ENCODE measurements at places on chromosomes 11 and 22.

- no peak for DNase-seq
Measured at GRCh38 chr22:20316844-20317401, 2.9 kb downstream of the DGCR6L start.

DNA sequence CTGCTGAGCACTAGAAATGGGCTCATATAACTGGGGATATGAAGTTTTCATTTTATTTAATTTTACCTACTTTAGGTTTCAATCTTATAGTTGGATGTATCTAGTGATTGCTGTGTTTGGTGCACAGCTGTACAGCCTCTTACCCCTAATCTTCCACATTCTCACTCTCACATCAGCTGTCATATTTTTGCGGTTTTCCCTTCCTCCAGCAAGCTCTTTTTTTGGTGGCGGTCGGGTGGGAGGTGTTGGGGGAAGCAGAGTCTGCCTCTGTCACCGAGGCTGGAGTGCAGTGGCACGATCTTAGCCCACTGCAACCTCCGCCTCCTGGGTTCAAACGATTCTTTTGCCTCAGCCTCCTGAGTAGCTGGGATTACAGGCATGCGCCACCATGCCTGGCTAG lies 445.1 kb upstream of the ISX start:
- DNase-seq, result no peak

- no peak for DNase-seq
Measured at GRCh38 chr11:58179648-58180047, 9.2 kb upstream of the OR9Q2 start.

DNA sequence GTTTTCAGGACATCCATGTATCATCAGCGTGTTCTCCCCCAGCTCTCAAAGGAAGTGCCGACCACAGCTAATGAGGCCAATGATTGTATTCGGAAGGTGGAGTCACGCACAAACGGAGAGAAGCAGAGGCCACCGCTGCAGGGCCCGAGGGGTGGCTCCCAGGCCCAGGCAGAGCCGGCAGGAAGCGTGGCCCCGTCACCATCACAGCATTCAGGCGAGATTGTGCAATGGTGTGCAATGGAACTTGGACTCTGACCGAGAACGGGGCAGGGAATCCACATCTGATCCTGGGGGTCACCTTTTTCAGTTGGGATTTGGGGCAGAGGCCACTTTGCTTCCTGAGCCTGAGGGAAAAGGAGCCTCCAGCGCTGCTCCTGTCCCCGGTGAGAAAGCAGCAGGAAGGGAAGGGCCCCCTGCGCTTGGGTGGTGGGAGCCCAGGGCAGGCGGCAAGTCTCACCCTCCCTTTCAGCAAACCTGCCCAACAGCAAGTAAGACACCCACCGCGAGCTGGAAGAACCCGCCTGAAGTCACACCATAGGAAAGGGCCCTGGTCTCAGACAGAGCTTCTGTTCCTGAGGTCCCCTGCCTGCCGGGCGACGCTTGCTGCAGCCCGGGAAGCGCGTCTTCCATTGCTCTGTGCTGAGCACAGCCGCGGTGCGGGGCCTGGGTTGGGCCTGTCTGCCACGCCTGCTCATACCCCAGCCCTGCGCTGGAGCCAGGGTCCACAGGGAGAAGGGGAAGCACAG lies 1430.7 kb downstream of the BRD1 start:
- no peak for DNase-seq

- DNase-seq, result no peak
Measured at GRCh38 chr22:46500201-46500600, 37.2 kb downstream of the CELSR1 start.

DNA sequence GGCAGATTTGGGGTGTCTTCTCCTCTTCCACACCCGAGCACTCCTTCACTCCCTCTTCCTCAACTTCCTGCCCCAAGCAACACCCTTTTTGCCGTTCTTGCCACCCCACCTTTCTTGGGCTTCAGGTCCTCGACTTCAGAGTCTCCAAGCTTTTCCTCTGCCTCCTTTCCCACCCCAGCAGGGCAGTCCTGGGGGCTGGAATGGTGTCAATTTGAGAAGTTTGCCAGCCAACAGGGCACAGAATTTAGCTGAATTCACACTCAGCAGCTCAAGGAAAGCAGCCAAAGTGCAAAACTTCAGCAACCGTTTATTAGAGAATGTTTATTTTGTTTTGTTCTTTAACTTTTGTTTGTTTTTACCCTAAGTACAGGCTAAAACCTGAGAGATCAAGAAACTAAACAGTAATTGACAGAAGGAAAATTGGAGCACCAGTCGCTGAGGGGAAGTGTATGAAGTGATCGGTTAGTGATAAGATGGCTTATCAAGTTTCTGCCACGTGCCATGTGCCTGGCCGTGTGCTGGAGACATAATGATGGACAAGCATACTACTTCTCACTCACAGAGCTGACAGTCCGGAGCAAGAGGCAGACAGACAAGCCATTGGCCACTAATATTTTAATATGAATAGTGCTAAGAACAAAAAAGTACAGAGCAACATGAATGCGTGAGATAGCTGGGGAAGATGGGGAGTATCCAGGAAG lies 44.4 kb downstream of the AHNAK start:
- DNase-seq, result no peak

GRCh38 chr11:111963931-111964340 lies 26.8 kb downstream of the DIXDC1 start:
- no peak for DNase-seq

- no peak for DNase-seq
Measured at GRCh38 chr11:126494831-126495230, 139.3 kb downstream of the ST3GAL4 start.

GRCh38 chr11:92861634-92862033 lies 107.8 kb upstream of the MTNR1B start:
- DNase-seq, result no peak

DNA sequence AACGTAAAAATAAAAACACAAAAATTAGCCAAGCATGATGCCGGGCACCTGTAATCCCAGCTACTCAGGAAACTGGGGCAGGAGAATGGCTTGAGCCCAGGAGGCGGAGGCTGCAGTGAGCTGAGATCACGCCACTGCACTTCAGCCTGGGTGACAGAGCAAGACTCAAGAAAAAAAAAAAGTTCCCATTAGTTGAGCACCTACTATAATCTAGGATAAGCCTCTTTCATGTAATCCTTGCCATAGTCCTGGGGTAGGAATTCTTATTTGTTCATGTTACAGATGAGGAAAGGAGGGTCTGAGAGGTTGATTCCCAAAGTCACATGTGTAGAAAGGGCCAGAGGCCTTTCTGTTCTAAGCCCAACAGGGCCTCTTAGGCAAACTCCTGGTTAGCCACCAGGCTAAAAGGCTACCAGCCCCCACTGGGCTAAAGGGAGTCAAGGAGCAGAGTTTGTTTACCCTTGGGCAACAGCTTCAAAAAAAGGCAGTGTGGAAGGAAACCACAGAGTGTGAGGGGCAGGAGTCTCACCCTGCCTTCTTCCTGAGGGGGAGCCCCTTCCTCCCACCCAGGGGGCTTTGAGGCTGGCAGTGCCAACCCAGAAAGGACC lies 21.6 kb upstream of the CSNK1E start:
- no peak for DNase-seq

GRCh38 chr11:3226846-3227567 lies 5.2 kb downstream of the MRGPRE start:
- no peak for DNase-seq

Data from DMS 273 treated with DMSO at 0.1 percent for 48 hours (cell line).